ENCODE measurements at places on chromosomes 1 and 21. TPM values are rescaled to one million over a fixed set of nuclear protein-coding genes. Genes with fewer than 3 reads are reported as not detected.

Gene DNAJC11
- 48.4 TPM for polyA plus RNA-seq

Gene AJAP1
- not detected for polyA plus RNA-seq

Gene SPRR2E
- not detected for polyA plus RNA-seq

Gene CAPN9
- polyA plus RNA-seq: 0.33 TPM

Gene KRTAP19-6
- polyA plus RNA-seq: not detected

Gene TNFSF4
- 0.52 TPM for polyA plus RNA-seq

Gene IL20
- polyA plus RNA-seq: not detected

- DNase-seq: no peak
- H3K36me3 ChIP-seq: no peaks in the 10 kb centered on the region
- H3K27me3 ChIP-seq: no peaks in the 10 kb centered on the region
- no peak overlapping the region for H3K27ac ChIP-seq
- no peaks in the 10 kb centered on the region for H3K4me1 ChIP-seq
Observed at GRCh38 chr1:244998717-244999346, 134.5 kb upstream of the HNRNPU start.

GRCh38 chr1:28494737-28495136 lies 11.1 kb upstream of the RCC1 start:
- H3K4me3 ChIP-seq: no peak overlapping the region
- H3K27me3 ChIP-seq: no peaks in the 10 kb centered on the region
- H3K36me3 ChIP-seq: peaks cover 38% of the 10 kb centered on the region
- H3K27ac ChIP-seq: no peak overlapping the region
- H3K4me1 ChIP-seq: no peaks in the 10 kb centered on the region

DNA sequence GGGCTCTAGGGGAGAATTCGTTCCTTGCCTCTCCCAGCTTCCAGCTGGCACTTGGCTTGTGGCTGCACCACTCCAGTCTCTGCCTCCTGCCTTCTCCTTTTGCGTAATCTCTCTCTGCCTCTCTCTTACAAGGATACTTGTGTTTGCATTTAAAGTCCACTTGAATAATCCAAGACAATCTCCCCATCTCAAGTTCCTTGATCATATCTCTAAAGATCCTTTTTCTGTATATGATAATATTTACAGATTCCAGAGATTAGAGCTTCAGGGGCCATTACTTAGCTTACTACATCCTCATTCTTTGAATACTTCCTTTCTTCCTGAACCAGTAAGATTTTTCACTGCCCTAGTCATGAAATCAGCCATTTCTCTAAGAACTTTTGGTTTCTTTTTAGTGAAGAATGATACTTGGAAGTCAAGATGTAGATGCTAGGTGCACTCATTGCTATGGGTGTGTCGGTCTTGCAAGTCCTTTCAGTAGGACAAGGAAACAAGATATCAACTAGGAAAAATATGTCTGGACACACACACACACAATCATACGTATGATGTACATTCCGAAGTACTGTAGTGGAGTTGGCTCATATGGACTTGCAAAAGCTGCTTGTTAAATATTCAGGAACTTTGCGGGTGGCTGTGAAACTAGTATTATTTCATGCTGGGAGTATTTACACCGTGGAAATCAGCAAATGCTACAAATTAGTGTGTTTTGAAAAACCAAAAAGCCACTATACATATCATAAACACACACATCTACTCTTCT lies 20.8 kb upstream of the RLF start:
- no peaks in the 10 kb centered on the region for H3K36me3 ChIP-seq
- 0 out of 2 replicates have a peak, but pooled peaks cover 4% of the 10 kb centered on the region for H3K27me3 ChIP-seq
- H3K4me1 ChIP-seq: peaks cover 6% of the 10 kb centered on the region

DNA sequence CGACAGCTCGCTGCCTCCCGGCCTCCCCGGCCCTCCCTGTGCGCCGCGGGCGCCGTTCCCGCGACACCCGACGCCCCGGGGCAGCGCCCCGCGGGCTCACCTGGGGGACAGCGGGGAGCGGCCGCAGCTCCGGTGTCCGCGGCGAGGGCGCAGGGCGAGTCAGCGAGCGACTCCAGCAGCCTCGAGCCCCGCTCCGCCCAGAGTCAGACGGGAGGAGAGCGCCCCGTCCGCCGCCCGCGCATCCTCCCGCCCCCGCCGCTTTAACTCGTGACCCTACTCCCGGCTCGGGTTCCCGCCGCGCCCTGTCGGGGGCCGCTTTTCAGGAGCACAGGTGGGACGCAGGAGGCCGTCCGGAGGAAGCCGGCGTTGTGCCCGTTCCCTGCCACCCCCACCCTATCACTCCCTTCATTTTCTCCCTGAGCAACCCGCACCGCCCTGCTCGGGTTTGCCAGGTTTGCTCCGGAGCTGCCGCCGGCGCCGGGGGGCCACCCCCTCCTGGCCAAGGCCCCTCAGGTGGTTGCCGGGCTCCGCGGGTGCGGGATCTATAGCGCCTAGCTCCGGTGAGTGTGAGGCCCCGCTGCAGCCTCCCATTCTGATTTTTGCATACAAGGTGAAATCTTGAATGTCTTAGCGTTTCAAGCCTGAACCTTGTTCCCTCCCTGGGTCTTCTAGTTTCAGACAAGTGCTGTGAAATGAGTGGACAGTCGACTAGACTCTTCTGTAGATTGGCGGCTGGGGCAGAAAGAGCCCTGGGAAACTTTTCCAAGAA lies at the start of gene MCOLN3:
Gene MCOLN3, minus strand, starts transcription at position 205 of the 769 bp plus-strand sequence. CDS start 3,140 bp downstream, outside the sequence.
- H3K4me1 ChIP-seq: peaks cover 16% of the 10 kb centered on the region
- DNase-seq: peak; percentile 77
- H3K27me3 ChIP-seq: peaks cover 63% of the 10 kb centered on the region
- no peak within 1 kb of the TSS for H3K27ac ChIP-seq
- no peaks in the 10 kb centered on the region for H3K36me3 ChIP-seq

DNA sequence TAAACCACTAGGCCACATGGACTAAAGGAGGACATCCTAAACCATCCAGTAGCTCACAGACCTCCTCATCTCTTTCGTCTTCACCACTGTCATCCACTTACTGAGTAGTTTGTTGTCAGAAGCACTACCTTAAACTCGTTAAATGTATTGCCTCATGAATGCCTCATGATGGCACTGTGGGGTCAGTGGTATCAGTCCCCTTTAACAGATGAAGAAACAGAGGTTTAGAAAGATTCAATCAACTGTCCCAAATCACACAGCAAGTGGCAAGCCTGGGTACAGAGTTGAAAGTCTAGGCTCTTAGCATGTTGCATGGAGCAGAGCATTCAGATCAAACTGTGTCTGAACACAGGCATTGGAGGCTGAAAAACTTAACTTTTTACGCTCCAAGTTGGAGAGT lies 183.6 kb upstream of the KIAA0040 start:
- DNase-seq: peak; percentile 67
- no peaks in the 10 kb centered on the region for H3K27me3 ChIP-seq
- H3K4me3 ChIP-seq: no peak overlapping the region
- peaks cover 10% of the 10 kb centered on the region for H3K4me1 ChIP-seq
- no peak overlapping the region for H3K27ac ChIP-seq

DNA sequence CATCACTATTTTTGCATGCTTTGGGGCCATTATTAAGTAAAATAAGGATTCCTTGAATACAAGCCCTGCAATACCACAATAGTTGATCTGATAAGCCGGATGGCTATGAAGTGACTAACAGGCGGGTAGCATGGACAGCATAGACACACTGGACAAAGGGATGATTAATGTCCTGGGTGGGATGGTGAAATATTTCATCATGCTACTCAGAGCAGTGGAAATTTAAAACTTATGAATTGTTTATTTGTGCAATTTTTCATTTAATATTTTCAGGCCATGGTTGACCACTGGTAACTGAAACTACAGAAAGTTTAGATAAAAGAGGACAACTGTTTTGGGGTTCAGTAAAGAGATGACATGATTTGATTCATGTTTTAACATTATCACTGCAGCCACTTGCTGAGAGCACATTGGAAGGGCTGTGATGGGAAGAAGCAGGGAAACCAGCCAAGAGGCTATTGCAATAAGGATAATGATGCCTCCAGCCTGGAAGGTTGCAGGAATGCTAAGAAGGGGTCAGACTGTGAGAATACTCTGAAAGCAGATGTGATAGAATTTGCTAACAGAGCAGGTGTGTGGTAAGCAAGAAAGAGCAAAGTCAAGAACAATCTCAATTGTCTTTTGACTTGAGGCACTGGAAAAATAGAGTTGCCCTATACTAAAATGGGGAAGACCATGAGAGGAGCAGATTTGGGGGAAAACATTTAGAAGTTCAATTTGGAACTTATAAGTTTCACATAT lies 62.5 kb upstream of the TNFSF4 start:
- H3K36me3 ChIP-seq: no peaks in the 10 kb centered on the region
- H3K27me3 ChIP-seq: no peaks in the 10 kb centered on the region
- peak; percentile 3 for DNase-seq
- no peak overlapping the region for H3K4me3 ChIP-seq

DNA sequence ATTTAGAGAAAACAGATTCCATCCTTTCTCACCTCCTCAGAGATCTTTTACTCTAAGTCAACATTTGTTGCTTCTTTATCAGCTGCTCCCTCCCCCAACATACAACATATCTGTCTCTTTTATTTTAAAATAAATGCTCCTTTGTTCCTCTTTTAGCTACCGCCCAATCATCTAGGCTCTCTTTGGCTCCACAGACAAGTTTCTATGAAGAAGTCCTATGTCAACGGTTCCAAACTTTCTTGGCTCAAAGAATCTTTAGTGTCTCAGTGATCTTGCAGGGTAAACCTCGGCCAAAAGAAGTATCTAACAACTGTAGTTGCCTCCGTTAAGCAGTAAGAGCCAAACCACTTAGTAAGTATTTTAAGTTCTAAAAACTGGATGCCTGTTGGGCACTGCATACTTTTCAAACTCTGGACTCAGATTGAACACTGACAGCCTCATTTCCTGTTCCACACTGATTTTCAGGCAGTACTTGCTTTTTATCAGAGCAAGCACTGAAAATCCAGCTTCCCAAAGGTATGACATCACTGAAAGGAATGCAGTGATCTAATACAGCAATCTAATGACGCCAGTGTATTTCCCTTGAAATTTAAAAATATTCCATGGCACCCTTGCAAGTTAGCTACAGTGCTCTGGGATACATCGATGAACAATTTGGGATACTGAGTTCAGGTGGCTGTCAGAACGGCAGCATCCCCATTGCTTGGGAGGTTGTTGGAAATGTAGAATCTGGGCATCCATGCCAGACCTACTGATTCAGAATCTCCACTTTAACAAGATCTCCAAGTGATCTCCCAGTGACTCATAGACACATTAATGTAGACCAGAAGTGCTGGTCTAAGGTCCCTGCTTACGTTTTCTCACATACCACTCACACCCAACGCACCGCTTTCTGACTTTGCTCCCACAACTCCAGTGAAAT lies 26.8 kb downstream of the EGLN1 start:
- no peak for DNase-seq
- H3K4me1 ChIP-seq: no peaks in the 10 kb centered on the region
- no peaks in the 10 kb centered on the region for H3K36me3 ChIP-seq
- no peak overlapping the region for H3K4me3 ChIP-seq
- no peaks in the 10 kb centered on the region for H3K27me3 ChIP-seq

- peak overlapping the region; percentile 98 for H3K27ac ChIP-seq
- no peaks in the 10 kb centered on the region for H3K36me3 ChIP-seq
- H3K27me3 ChIP-seq: no peaks in the 10 kb centered on the region
- H3K4me1 ChIP-seq: peaks cover 24% of the 10 kb centered on the region
- peak; percentile 77 for DNase-seq
Observed at GRCh38 chr1:22053017-22053860, 730 bp downstream of the CDC42 start.

DNA sequence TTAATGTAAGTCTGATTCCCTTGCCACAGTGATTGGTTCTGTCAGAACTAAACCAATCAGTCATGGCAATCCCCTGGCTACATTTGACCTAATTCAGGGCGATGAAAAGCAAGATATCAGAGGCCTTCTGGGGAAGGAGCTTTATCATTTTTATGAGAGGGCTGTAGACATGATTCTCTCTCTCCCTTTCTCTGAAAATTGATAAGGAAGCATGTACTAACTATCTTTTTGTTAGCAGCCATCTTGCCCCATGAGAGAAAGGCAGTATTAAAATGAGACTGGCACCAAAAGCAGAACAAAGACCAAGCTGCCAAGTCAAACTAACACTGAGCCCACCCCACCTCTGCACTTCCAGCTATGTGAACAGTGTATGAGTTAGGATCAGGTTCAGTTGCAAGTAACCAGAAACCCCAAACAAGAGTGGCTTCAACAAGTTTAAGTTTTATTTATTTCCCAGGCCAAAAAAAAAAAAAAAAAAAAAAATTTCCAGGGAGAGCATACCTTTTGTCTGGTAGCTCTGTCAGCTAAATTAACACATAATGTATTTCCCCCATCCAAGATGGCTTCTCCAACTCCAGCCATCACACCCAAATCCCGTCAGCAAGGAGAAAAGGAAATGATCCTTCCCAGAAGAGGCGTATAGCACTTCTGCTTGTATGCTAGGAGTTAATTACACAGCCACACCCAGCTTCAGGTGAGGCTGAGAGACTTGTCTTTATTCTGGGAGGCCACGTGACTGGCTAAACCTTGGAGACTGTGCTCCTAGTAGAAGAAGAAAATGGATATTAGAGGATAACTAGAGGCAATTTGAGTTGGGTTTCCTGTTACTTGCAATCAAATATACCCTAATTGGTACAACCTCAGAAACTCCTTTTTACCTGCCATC lies 105.8 kb upstream of the RALGPS2 start:
- no peaks in the 10 kb centered on the region for H3K36me3 ChIP-seq
- H3K27ac ChIP-seq: no peak overlapping the region
- no peaks in the 10 kb centered on the region for H3K4me1 ChIP-seq
- no peak for DNase-seq
- H3K4me3 ChIP-seq: no peak overlapping the region
- no peaks in the 10 kb centered on the region for H3K27me3 ChIP-seq

GRCh38 chr1:60156371-60156770 lies 82.8 kb upstream of the C1orf87 start:
- H3K36me3 ChIP-seq: no peaks in the 10 kb centered on the region
- no peak overlapping the region for H3K27ac ChIP-seq
- DNase-seq: no peak
- H3K4me1 ChIP-seq: peaks cover 3% of the 10 kb centered on the region
- no peaks in the 10 kb centered on the region for H3K27me3 ChIP-seq

GRCh38 chr1:193322211-193322610 lies 135.8 kb upstream of the B3GALT2 start:
- H3K27me3 ChIP-seq: no peaks in the 10 kb centered on the region
- H3K4me1 ChIP-seq: no peaks in the 10 kb centered on the region
- no peaks in the 10 kb centered on the region for H3K36me3 ChIP-seq
- no peak overlapping the region for H3K4me3 ChIP-seq
- H3K27ac ChIP-seq: no peak overlapping the region

DNA sequence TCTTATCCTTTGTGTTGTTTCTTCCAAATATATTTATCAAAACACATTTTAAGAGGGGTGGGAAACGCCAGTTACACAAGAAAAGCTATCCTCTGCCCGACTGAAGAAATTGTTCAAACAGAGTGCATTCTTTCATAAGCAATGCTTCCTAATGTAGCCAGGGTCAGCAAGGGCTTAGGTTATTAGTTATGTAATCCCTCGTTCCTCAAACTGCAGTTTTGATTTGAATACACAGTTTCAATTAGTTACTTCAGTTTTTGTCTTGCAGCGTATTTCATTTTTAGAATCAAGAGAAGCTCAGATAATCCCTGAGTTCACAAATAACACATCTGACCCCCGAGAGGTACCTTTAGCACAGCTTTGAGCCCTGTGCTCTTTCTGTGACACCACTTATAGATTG lies 141.7 kb upstream of the NRIP1 start:
- H3K4me3 ChIP-seq: no peak overlapping the region
- no peaks in the 10 kb centered on the region for H3K36me3 ChIP-seq
- no peak overlapping the region for H3K27ac ChIP-seq

GRCh38 chr1:220203816-220204215 lies 68.4 kb downstream of the RAB3GAP2 start:
- H3K4me3 ChIP-seq: no peak overlapping the region
- peaks cover 40% of the 10 kb centered on the region for H3K36me3 ChIP-seq
- no peak for DNase-seq
- H3K4me1 ChIP-seq: no peaks in the 10 kb centered on the region
- no peak overlapping the region for H3K27ac ChIP-seq
- no peaks in the 10 kb centered on the region for H3K27me3 ChIP-seq

GRCh38 chr1:170168265-170168664 lies 22.5 kb downstream of the NTMT2 start:
- no peaks in the 10 kb centered on the region for H3K27me3 ChIP-seq
- H3K27ac ChIP-seq: no peak overlapping the region
- H3K36me3 ChIP-seq: no peaks in the 10 kb centered on the region
- no peak for DNase-seq
